ENCODE measurements at places on chromosomes 4 and X. TPM values are rescaled to one million over a fixed set of nuclear protein-coding genes. Genes with fewer than 3 reads are reported as not detected.

The VCX gene
- total RNA-seq: not detected

The CHM gene
- 10.6 TPM for total RNA-seq

The SSX4B gene
- total RNA-seq: not detected

The BMP3 gene
- not detected for total RNA-seq

The HCFC1 gene
- total RNA-seq: 41.5 TPM

The RBM41 gene
- 9.6 TPM for total RNA-seq

The SFRP2 gene
- total RNA-seq: not detected

The PDLIM3 gene
- 0.13 TPM for total RNA-seq

The WDFY3 gene
- total RNA-seq: 7.9 TPM

The SMARCA1 gene
- total RNA-seq: 40.8 TPM

The TCEAL6 gene
- not detected for total RNA-seq

The TLR10 gene
- 0.05 TPM for total RNA-seq

The PPP4R3C gene
- total RNA-seq: not detected

The CCNB3 gene
- 0.38 TPM for total RNA-seq

The ACE2 gene
- total RNA-seq: 0.01 TPM

The AREG gene
- 79.1 TPM for total RNA-seq

The PDE6B gene
- not detected for total RNA-seq

The FANCB gene
- 2.7 TPM for total RNA-seq

The ZCCHC18 gene
- total RNA-seq: not detected

The TMPRSS11F gene
- not detected for total RNA-seq

The RHOXF2 gene
- not detected for total RNA-seq

The MAP3K15 gene
- 1.8 TPM for total RNA-seq

The TLR8 gene
- total RNA-seq: not detected

The ITIH6 gene
- not detected for total RNA-seq

The IL2 gene
- total RNA-seq: not detected

The TREX2 gene
- 0.78 TPM for total RNA-seq

The CACNA1F gene
- total RNA-seq: not detected

The CPLX1 gene
- 0.57 TPM for total RNA-seq

The TDO2 gene
- 1.1 TPM for total RNA-seq

The CHRDL1 gene
- not detected for total RNA-seq

The F8 gene
- total RNA-seq: 4.1 TPM

The DCAF4L1 gene
- 0.11 TPM for total RNA-seq

The TMSB15C gene
- total RNA-seq: 0.26 TPM

The SPANXA2 gene
- total RNA-seq: not detected

The EDNRA gene
- 0.44 TPM for total RNA-seq

The FAM47A gene
- not detected for total RNA-seq

The OPRPN gene
- not detected for total RNA-seq

The GRID2 gene
- not detected for total RNA-seq

The FRMD7 gene
- not detected for total RNA-seq

The TKTL1 gene
- not detected for total RNA-seq

The NDST3 gene
- total RNA-seq: not detected
